Thoracic aorta (tissue), 2 donors: ENCODE measurements at places on chromosomes 7 and 10. TPM values are rescaled to one million over a fixed set of nuclear protein-coding genes. Genes with fewer than 3 reads are reported as not detected.

- H3K4me3 ChIP-seq = no peak overlapping the region
- no peaks in the 10 kb centered on the region for H3K27me3 ChIP-seq
- no peak overlapping the region for H3K27ac ChIP-seq
- H3K4me1 ChIP-seq = no peaks in the 10 kb centered on the region
- H3K36me3 ChIP-seq = no peaks in the 10 kb centered on the region
- no peak for DNase-seq
Measured at GRCh38 chr7:128053023-128053422, 21.8 kb upstream of the LRRC4 start.

DNA sequence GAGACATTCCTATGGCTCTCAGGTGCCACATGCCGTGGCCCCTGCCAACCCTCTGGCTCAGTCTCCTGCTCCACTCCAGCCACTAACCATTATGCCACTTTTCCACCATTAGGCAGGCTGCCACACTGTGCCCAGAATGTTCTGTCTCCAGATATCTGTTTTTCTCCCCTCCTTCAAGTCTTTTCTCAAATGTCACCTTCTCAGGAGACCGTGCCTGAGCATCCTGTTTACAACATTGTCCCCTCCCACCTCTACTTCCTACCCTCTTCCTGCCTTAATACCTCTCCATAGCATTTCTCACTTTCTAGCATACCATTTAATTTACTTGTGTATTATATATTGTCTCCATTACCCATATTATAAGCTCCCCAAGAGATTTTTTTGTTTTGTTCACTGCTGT is 162.5 kb upstream of the LYZL2 start:
- no peaks in the 10 kb centered on the region for H3K4me1 ChIP-seq
- no peak for DNase-seq
- H3K4me3 ChIP-seq = no peak overlapping the region
- no peak overlapping the region for H3K27ac ChIP-seq
- no peaks in the 10 kb centered on the region for H3K36me3 ChIP-seq
- H3K27me3 ChIP-seq = no peaks in the 10 kb centered on the region

DNA sequence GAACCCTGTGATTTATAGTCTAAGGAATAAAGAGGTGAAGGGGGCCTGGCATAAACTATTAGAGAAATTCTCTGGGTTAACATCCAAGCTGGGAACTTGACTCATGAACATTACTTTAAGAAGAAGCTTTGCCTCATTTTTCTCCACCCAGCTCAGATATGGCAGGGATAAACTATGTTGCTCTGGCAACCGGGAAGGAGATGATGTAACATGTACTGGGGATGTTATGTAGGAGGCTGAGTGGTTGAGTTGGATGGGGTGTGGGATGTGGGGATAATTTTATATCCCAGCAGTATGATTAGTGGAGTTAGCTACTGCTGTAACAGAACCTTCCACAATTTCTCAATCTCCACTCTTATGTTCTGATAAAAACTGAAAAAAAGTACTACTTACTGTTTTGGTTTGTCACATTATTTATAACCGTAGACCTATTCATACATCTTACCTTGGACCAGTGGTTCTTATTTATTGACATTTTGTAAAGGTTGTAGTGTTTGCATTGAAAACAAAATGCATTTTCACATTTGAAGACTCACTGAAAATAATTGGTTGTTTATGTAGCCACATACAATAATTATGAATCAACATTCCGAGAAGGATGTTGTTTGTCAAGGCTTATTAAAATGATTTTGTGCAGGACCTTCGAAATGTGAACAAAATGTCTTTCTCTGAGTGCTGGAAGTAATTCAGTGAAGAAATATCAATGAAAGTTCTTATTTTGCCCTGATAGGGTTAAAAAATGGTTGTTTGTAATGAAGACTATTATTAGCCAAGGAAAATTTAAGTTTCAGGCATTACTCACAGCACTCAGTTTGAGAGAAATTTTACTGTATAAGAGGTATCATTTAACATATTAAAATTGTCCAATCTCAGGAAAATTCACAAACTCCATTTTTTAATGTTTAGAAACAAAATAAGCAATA is 1.3 kb downstream of the OR2F2 start:
- no peak overlapping the region for H3K27ac ChIP-seq
- no peak for DNase-seq
- H3K27me3 ChIP-seq = no peaks in the 10 kb centered on the region
- H3K36me3 ChIP-seq = no peaks in the 10 kb centered on the region
- no peak overlapping the region for H3K4me3 ChIP-seq
- H3K4me1 ChIP-seq = peaks cover 11% of the 10 kb centered on the region

DNA sequence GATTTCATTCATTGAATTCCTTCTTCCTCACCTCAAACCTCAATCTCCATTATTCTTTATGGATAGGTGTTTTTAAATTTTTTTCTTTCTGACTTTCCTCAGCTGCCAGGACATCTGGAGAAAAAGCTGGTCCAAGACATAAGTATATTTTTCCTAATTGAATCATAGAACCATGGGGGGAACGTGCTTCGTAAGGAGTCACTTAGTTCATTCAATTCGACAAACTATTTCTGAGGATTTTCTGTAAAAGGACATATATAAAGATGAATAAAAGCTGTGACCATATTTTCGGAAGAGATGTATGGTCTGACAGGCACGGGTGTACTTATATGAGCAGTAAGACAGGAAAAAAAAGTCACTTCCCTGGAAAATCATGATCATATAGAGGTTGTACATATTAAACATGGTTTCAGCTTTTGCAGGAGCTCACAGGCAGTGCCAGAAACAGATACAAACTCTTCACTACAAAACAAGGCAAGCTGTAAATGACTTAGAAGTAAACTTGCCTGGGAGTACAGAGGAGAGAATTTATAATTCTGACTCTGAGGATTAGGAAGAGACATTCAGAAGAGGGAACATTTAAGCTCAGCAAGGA is 88.2 kb upstream of the EGR2 start:
- H3K36me3 ChIP-seq = no peaks in the 10 kb centered on the region
- no peaks in the 10 kb centered on the region for H3K27me3 ChIP-seq
- DNase-seq = no peak
- H3K27ac ChIP-seq = no peak overlapping the region
- H3K4me1 ChIP-seq = no peaks in the 10 kb centered on the region
- no peak overlapping the region for H3K4me3 ChIP-seq

DNA sequence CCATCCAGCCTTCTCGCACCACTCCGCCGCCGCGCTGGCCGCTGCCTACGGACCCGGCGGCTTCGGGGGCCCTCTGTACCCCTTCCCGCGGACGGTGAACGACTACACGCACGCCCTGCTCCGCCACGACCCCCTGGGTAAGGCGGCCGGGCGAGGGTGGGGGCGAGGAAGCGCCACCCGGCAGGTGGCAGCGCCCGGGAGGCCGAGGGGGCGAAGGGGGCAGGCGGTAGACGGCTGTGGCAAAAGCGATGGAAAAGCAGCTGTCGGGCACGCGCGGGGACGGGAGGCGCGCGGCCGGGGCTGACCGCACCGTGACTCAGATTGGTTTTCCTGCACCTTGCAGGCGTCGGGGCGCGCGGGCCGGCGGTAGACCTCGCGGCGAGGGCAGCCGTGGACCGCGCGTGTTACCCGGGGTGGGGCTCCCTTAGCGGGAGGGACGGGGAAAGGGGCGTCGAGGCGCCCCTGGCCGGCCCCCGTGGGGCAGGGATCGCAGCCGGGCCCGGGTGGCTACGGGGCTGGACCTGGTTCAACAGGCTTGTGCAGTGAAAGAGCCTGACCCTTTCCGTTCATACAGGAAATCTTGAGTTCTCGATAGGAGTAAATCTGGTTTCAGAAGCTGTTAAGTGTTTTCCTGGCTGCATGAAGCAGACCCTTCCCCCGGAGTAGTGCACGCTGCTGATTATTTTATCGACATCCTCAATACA is 608 bp downstream of the HHEX start:
- no peaks in the 10 kb centered on the region for H3K36me3 ChIP-seq
- peaks cover 9% of the 10 kb centered on the region for H3K4me1 ChIP-seq
- H3K4me3 ChIP-seq = peak overlapping the region; percentile 90
- DNase-seq = no peak
- H3K27me3 ChIP-seq = no peaks in the 10 kb centered on the region

- no peaks in the 10 kb centered on the region for H3K36me3 ChIP-seq
- no peak for DNase-seq
- no peaks in the 10 kb centered on the region for H3K27me3 ChIP-seq
- H3K27ac ChIP-seq = no peak overlapping the region
- H3K4me1 ChIP-seq = no peaks in the 10 kb centered on the region
Measured at GRCh38 chr10:80701706-80702105, 164.0 kb downstream of the SH2D4B start.

DNA sequence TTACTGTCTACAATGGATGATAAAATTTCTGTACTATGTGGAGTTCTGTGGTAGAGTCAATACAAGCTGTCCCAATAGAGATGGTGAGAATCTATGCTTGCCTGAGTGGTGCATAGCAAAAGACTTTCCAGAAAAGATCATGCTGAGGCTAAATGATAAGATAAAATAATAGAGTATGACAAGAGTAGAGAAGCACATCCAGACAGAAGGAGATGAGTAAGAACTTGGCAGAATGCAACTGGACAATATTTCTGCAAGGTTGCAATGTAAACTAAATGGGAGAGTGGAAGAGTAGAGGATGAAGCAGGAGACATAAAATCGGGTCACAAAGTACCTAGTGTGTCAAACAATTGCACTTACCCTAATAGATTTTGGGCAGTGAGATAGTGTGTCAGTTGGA is 347.6 kb downstream of the MDFIC start:
- H3K36me3 ChIP-seq = no peaks in the 10 kb centered on the region
- no peak overlapping the region for H3K4me3 ChIP-seq
- no peaks in the 10 kb centered on the region for H3K27me3 ChIP-seq
- H3K27ac ChIP-seq = no peak overlapping the region
- DNase-seq = no peak

- H3K27ac ChIP-seq = peak overlapping the region; percentile 6
- no peaks in the 10 kb centered on the region for H3K36me3 ChIP-seq
- H3K27me3 ChIP-seq = no peaks in the 10 kb centered on the region
- H3K4me3 ChIP-seq = no peak overlapping the region
- no peak for DNase-seq
Measured at GRCh38 chr10:123848564-123849457, 42.8 kb downstream of the CPXM2 start.

GRCh38 chr7:136617176-136617575 is 251.3 kb upstream of the CHRM2 start:
- H3K4me3 ChIP-seq = no peak overlapping the region
- DNase-seq = no peak
- no peaks in the 10 kb centered on the region for H3K27me3 ChIP-seq
- H3K36me3 ChIP-seq = no peaks in the 10 kb centered on the region
- no peak overlapping the region for H3K27ac ChIP-seq

DNA sequence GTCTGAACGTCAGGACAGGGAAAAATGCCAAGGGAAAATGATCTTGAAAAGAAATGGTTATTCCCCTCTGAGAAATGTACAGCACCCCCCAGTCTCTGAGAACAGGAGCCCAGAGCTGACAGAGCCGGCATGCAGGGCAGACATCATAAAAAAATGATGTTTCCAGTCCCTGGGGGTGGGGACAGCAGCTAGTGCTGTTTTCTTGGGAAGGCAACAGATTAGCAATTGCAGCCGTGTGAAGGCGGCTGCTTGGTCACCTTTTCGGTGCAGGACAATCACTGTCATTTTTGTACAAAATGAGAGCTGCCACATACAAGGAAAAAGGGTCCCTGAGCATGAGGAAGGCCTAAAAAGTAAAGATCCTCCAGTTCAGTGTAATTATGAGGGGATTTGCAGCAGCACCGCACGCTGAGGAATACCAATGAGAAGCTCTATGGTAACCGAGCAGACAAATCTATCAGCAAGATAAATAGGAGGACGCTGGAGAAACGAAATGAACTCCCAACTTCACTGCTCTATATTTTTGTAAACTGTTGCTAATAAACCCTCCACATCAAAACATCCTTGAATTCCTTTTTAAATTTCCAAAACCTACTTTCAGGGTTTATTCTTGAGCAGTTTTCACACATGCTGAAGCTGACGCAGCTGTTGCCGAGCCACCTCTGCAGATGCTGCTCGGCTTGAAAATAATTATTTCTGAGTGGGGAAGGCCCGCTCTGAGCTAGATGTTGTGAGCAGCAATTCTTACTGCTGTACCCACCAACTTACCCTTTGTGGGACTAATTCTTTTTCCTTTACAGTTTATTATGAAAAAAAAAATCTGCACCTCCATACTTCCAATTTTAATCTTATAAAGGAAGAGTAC is 98.2 kb upstream of the NEBL start:
- H3K36me3 ChIP-seq = no peaks in the 10 kb centered on the region
- H3K4me3 ChIP-seq = no peak overlapping the region
- no peak for DNase-seq
- H3K27me3 ChIP-seq = no peaks in the 10 kb centered on the region
- no peak overlapping the region for H3K27ac ChIP-seq
- H3K4me1 ChIP-seq = no peaks in the 10 kb centered on the region

- H3K27me3 ChIP-seq = no peaks in the 10 kb centered on the region
- H3K4me3 ChIP-seq = no peak within 1 kb of the TSS
- H3K36me3 ChIP-seq = no peaks in the 10 kb centered on the region
- no peak for DNase-seq
- no peak within 1 kb of the TSS for H3K27ac ChIP-seq
Measured at GRCh38 chr10:15043674-15044073, at the start of gene OLAH. TSS of gene OLAH (plus strand) at chr10:15043943. CDS start at chr10:15047289, 3,346 bp downstream.

DNA sequence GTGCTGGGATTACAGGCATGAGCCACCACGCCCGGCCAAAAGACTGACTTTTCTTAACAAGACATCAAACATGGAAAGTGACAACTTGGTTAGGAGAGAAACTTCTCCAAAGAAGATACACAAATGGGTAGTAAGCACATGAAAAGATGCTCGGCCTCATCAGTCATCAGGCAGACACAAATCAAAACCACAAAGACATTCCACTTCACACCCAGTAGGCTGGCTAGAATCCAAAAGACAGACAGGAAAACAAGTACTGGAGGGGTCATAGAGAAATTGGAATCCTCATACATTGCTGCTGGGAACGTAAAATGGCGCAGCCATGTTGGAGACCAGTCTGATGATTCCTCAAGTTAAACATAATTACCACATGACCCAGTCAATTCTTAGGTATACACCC is 16.4 kb downstream of the SEPHS1 start:
- no peaks in the 10 kb centered on the region for H3K4me1 ChIP-seq
- no peak overlapping the region for H3K27ac ChIP-seq
- H3K27me3 ChIP-seq = no peaks in the 10 kb centered on the region
- DNase-seq = no peak
- no peak overlapping the region for H3K4me3 ChIP-seq
- peaks cover 46% of the 10 kb centered on the region for H3K36me3 ChIP-seq

DNA sequence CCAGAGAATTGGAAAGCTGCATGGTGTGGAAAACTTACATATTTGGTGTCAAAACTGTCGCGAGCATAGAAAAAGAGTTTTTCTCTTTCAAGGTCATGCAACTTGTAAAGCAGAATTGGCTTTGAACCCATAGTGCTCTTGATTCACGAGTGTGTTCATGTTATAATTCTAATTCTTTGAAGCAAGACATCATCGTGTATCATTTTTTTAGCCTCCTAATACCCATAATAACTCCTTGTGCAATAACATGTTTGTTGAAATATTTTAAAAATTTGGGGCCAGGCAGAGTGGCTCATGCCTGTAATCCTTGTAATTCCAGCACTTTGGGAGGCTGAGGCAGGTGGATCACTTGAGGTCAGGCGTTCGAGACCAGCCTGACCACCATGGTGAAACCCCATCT is 4.2 kb downstream of the CCL24 start:
- H3K4me3 ChIP-seq = no peak overlapping the region
- no peak overlapping the region for H3K27ac ChIP-seq
- no peaks in the 10 kb centered on the region for H3K4me1 ChIP-seq
- no peaks in the 10 kb centered on the region for H3K36me3 ChIP-seq
- DNase-seq = no peak

The CDH23 gene
- total RNA-seq = 10.8 TPM

The H2BK1 gene
- not detected for total RNA-seq

The NEUROD6 gene
- not detected for total RNA-seq

The COL26A1 gene
- total RNA-seq = not detected

The PAXIP1 gene
- total RNA-seq = 12.0 TPM

The ICA1 gene
- 9.9 TPM for total RNA-seq

The EBLN1 gene
- not detected for total RNA-seq
